Peyer's patch (tissue), 4 donors: ENCODE measurements at places on chromosomes 5 and 9.
A peak's percentile ranks its signal among the peaks of the same experiment; 100 is the strongest.

GRCh38 chr5:16489322-16489791 is 23.8 kb upstream of the ZNF622 start:
- no peak for DNase-seq

GRCh38 chr9:132077881-132078698 is 1.6 kb downstream of the MED27 start:
- DNase-seq = no peak

- DNase-seq = no peak
These were observed 86.1 kb downstream of the ZNF354C start for GRCh38 chr5:179146277-179146676.

DNA sequence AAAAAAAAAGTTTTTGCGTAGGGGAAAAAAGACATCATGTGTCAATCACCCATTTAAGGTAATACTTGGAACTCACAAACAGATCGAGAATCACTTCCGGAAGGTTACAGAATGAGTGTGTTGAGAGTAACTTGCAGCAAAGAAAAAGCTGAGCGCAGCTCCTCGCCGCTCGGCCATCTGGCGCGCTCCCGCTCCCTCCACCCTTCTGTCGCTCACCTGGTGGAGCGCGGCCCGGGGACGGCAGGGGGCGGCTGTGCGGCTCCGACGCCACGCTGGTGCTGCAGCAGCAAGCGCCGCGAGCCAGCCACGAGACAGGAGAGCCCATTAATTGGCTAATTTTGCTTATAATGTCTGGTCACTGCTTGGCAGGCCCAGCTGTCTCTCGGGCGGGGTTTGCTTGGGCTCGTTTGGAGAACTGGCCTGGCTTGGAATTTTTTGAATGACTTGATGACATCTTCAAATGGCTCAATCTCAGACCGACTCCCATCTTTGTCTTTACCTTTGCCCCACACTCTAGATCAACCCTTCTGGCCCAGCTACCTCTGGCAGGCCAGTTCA is 601.8 kb downstream of the CCDC171 start:
- no peak for DNase-seq

DNA sequence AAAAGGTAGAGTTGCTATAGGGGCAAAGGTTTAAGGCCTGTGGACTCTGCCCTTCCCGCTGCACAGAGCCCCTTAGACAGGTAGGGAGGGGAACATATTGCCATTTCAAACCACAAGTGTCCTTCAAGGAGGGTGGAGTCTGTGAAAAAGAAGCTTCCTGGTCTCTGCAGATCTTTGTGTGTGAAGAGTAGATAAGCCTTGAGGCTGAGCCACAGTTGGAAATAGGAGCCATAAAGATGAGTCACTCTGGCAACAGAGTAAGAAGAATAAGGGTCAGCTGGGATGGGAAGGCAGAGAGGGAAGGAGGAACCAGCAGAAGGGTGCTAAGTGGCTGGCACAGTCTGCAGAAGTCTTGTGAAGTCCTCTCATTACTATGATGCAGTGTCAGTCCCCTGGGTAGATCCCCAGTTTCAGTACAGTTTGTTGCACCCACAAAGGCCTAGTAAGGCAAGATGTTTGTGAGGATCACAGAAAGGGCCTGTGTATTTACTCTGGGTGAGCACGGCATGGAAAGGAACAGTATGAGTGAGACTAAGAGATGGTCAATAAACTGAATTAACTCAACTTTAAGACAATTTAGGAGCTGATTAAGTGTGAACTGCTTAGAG is 18.1 kb downstream of the GRXCR2 start:
- DNase-seq = peak; percentile 73

- no peak for DNase-seq
These were observed 21.1 kb upstream of the CYSTM1 start for GRCh38 chr5:140153905-140154304.

DNA sequence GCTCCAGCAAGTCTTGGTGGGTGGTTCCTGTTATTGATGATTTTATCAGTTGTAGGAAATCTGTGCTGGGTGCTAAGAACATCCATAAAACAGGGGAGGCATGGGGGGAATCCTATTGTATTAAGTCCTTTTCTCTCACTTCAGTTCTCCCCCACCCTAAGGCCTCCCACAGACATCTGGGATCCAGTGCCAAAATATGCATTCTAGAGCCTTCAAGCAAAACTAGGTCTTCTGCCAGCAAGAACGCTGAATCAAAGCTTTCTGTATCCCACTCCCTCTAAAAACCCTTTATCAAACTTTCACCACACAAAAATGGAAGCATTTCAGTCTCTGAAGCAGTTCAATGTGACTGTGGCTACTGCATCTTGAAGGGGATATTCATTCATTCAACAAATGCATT is 281.9 kb downstream of the GAS1 start:
- no peak for DNase-seq

DNA sequence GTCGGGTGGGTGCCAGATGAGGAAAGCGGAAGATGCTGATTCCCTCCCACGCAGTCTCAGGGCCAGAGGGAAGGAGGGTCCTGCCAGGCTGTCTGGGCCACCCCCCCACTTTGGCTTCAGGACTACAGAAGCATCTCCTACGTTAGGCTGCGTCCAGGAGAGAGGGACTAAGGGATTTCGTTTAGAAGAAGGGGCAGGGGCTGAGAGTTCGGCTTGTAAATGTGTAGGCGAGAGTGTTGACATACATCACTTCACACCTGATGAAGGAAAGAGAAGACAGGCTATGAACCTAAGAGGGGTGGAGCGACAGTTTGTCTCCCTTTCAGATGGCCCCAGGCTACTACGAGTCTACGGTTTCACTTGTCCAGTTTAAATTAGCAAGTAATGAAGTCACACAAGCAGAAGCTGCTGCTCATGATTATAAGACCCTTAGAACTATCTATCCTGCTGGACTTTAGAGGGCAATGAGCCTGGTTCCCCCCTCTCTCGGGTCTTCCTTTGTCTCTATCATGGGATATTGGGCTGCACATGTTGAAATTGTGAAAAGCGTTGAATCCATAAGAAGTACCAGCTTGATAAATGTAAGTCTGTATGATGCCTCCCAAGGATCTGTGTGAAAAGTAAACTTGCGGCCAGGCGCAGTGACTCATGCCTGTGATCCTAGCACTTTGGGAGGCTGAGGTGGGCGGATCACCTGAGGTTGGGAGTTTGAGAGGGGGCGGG is 193.0 kb downstream of the AOPEP start:
- no peak for DNase-seq

- no peak for DNase-seq
These were observed 58.7 kb upstream of the RGMB start for GRCh38 chr5:98714710-98715288.

DNA sequence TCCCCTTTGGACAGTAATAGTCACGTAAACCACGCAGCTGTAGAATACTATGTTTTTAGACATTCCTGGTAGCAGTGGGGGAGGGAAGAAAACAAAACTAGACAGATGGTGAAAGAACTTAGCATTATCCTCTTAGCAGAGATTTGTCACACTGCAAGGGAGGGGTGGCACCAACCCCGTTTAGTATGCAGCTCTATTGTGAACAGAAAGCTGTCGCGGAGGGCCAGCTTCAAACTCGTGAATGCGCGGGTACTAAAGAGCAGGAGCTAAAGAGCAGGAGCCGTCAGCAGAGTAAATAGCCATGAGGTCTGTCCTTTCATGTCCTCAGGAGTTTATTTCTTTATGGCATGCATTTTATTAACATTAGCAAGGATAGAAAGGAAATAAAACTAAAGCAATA is 141.9 kb upstream of the SLC12A2 start:
- no peak for DNase-seq

DNA sequence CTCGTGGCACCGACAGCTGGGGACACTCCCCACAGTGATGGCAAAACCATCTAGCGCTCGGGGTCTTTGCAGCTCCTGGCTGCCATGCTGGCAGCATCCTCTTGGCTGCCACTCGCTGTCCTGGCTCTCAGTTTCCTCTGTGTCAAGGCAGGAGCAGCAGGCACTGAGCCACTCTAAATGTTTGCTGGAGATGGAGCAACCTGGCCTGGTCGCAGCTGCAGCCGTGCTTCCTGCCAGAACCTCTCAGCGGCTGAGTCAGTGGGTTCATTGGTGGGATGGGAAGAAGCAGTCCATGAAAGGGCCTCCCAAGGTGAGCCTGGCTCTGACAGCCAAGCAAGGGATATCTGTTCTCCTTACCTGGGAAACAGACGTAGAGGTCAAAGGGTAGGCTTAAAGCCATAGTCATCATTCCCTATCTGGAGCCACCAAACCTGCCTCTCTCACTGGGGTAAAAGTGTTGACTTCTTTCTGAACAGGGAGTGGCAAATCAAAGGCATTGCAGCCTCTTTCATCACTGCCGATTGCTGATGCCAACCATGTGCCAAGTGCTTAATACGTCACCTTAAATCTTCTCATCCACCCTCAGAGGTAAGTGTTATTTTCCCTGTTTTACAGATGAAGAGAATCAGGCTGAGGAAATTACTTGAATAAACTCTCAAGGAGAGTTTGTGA is 304.8 kb upstream of the ZNF462 start:
- DNase-seq = no peak

- DNase-seq = no peak
These were observed 57.9 kb downstream of the CSNK1A1 start for GRCh38 chr5:149493316-149493715.

GRCh38 chr5:80198920-80199319 is 56.9 kb downstream of the SERINC5 start:
- no peak for DNase-seq

- no peak for DNase-seq
These were observed 106.0 kb upstream of the KIF2A start for GRCh38 chr5:62199792-62200716.

DNA sequence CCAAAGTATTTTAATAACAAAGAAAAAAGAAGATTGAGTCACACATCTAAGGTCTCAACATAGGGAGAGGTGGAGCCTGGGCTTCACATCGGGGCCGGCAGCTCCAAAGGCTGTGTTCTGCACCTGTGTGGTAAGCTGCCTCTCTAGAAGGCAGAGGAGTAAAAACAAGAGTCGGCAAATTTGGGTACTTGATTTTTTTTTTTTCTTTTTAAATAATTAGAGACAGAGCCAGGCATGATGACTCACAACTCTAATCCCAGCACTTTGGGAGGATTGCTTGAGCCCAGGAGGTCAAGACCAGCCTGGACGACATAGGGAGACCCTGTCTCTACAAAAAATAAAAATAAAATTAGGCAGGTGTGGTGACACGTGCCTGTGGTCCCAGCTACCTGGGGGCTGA is 4.7 kb downstream of the URM1 start:
- DNase-seq = no peak

GRCh38 chr5:141486091-141486490 is 1.3 kb downstream of the PCDHGC4 start:
- DNase-seq = no peak

- DNase-seq = no peak
These were observed 89.9 kb downstream of the HSPA4 start for GRCh38 chr5:133141746-133142145.

GRCh38 chr9:36486933-36487481 is 85.7 kb upstream of the MELK start:
- peak; percentile 48 for DNase-seq

- DNase-seq = peak; percentile 31
These were observed 145.8 kb downstream of the BARX1 start for GRCh38 chr9:93809204-93809940.

GRCh38 chr9:113675475-113675941 is 200.6 kb upstream of the ZNF618 start:
- DNase-seq = peak; percentile 60

- no peak for DNase-seq
These were observed 126.3 kb downstream of the KDM4C start for GRCh38 chr9:6884101-6884500.

DNA sequence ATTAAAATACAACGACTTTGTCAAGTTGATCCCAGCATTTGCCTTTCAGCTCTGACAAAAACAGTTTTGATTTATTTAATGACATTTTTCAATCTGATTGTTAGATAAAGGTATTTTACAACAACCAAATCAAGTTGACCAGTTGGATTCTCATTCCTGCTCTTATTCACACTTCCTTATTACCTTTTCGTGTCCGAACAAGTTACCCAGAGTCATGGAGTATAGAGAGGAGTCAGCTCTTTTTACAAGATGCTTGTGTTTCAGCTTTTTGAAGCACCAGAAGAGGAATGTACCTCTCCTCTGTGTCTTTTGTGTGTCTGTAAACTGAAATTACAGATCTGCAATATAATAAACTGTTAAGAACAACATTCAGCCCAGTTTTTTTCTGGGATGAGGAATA is 151.3 kb upstream of the TMEM161B start:
- no peak for DNase-seq

DNA sequence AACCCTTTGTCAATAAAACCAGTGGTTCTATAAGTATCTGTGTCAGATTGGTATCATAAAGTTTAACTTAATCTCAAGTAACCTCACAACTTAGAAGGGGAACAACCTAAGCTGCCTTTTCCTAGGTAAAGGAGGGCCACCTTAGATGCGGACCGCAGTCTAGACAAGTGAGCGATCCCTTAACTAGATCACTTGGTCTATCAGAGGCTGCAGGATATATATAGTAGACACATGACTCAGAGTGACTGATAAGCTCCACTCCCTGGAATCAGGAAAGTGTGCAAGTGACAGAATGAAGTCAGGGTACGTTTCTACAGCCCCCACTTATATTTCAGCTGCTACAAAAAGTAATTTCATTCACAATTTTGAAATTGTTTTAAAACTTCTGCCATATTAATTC is 7.4 kb downstream of the REEP5 start:
- no peak for DNase-seq

- no peak for DNase-seq
These were observed 568.3 kb downstream of the CSNK1G3 start for GRCh38 chr5:124080256-124080655.

DNA sequence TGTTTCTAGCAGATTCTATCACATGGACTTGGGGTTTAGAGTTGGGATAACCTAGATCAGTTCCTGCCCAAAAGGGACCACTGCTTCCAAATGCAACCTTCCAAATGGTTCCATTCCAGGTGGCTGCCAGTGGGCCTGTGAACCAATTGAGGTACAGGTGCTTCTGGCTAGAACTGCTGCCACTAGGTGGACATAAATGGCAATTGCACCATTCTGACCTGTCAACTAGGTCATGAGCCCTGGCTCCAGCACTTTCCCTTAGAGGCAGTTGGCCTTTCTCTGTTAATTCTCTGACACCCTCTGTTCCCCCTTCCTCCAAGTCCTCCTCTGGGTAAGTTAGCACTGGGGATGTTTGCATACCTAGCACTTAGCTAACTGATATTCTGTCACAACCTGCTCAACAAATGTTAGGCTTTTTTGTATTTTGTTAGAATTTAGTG is 16.6 kb upstream of the HEMGN start:
- peak; percentile 78 for DNase-seq

DNA sequence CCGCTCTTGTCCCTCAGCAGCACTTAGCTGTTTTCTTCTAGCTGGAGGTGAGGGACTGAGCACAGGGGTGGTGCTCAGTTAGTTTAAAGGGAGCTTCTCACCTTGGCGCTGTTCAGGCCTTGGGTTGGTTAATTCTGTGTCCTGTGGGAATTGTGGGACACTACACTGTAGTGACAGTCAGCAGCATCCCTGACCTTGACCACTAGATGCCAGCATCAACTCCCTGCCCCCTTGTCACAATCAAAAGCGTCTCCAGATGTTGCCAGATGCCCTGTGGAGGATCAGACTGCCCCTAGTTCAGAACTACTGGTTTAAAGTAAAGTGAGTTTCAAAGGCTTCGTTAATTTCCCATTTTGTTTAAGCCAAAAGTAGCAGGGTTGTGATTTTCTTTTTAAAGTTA is 65.5 kb upstream of the DMRT3 start:
- DNase-seq = no peak

GRCh38 chr9:123073441-123073840 is 40.0 kb downstream of the GPR21 start:
- DNase-seq = no peak

GRCh38 chr9:86604741-86605140 is 250.5 kb upstream of the TUT7 start:
- no peak for DNase-seq

GRCh38 chr5:154862766-154863165 is 4.3 kb downstream of the CNOT8 start:
- no peak for DNase-seq
